NCI-H1417 (cell line): ENCODE measurements at places on chromosomes 16 and 17.
A peak's percentile ranks its signal among the peaks of the same experiment; 100 is the strongest.

DNA sequence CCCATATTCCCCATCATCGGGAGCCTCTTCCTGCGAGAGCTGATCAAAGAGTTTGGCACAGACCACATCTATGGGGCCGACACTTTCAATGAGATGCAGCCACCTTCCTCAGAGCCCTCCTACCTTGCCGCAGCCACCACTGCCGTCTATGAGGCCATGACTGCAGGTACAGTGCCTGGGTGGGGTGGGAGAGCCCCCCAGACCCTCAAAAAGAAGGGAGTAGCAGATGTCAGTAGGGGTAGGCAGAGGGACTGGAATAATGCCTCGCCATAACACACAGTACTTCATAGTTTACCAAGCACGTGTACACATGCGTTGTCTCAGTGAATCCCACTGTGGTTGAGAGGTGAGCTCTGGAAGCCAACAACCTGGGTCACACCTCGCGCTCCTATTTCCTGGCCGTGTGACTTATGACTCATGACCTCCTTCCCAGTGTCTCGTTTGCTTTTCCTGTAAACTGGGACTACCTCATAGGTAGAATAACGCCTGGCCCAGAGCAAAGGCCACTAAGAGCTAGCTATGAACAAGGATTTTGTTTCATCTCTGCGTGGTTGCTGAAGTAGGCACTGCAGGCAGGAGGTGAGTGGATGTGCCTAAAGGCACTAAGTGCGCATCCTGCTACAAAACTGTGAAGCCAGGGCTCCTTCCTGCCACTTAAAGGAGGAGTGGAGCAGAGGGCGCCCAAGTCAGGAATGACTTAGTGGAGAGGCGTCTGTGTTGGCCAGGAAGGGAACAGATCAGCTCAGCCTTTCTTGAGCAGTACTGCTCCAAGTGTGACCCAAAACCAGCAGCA lies 5.2 kb downstream of the NAGLU start:
- no peak for DNase-seq

DNA sequence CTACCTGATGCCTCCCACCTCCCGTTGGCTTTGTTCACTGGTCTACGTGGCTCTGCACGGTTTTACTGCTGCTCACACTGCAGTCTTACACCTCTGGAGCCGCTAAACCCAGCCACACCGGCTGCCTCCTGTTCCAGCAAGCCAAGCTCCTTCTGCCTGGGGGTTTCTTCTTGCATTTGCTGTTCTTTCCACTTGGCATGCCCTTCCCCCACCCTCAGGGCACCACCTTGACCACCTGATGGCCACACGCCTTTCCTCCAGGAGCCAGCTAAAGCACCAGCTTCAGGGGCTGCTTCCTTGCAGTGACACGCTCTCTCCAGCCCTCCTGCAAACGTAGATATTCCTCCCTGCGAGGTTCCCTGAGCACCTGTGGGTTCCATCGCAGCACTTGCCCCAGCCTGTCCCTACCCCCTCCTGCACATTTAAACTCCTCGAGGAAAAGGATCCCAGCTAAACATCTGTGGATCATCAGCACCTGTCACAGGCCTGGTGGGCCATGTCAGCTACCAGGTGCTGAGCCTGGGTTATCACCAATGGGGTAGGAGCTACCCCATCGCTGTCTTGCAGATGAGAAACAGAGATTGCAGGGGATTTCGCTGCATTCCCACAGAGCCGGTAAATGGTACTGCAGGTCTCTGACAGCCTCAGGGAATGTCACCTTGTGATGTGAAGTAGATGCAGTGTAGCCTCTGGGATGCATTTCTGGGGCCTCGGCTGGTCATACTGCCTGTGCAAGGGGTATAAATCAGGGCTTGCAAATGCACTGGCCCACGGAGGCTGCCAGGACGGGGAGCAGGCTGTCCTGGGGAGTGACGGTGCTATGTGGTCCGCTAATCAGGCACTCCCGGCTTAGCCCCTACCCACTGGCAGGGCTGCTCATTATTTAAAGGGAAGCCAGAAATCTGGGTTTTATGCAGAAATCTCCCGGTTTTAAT lies 285.2 kb downstream of the CPPED1 start:
- no peak for DNase-seq

DNA sequence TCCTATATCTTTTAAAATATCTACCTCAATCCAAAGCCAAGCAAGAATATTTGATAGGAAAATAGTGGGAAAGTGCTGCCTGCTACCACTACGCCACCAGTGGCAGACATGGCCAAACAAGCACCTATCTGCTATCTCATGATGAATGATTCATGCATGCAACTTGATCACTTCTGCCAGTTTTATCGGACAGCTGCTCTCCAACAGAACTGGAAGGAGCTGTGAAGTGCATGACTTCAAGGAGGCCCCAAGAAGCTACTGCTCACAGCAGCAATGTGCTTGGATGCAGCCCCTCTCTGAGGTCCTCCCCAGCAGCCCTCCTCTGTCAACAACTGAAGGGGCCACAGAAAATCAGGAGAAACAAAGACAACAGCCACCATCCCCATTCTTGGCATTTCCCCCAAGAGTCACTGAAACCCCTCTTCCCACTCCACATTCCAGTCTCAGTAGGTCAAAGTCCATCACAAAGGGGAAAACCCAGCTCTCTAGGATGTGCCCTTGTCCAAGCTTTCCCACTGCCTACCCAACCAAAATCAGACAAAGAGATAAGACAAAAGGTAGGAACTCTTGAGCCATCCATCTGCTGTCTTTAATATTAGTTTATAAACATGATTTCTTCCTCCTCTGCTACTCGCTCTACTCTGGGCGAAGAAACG lies 215.3 kb downstream of the C16orf78 start:
- no peak for DNase-seq

- no peak for DNase-seq
These were observed 756.0 kb upstream of the RBFOX1 start for GRCh38 chr16:6576606-6577005.

GRCh38 chr17:8995711-8996110 lies 25.6 kb upstream of the NTN1 start:
- DNase-seq: no peak

- no peak for DNase-seq
These were observed 265.0 kb downstream of the RBFOX1 start for GRCh38 chr16:7597677-7598076.

DNA sequence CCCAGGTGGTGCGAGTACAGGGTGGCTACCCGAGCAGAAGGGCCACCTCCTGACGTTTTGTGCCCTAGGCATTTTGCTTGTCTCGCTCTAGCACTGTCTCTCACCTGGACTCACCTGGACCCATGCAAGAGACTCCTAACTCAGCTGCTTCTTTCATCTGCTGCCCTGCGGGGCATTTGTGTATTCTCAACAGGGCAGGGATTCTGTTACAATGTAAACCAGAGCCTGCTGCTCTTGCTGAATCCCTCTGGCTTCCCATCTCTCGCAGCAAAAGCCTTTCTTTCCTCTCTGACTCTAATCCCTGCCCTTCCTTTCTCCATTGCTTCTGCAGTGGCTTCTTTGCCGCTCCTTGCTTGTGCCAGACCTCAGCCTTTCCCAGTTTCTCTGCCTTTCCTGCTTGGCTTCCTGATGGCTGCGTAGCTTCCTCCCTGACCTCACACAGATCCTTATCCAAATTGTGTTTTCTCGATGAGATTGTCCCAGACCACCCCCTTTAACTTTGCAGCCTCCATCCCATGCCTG lies 10.2 kb downstream of the ARSG start:
- DNase-seq: peak; percentile 90
